ENCODE measurements at places on chromosomes 6 and 20.
A peak's percentile ranks its signal among the peaks of the same experiment; 100 is the strongest.

DNA sequence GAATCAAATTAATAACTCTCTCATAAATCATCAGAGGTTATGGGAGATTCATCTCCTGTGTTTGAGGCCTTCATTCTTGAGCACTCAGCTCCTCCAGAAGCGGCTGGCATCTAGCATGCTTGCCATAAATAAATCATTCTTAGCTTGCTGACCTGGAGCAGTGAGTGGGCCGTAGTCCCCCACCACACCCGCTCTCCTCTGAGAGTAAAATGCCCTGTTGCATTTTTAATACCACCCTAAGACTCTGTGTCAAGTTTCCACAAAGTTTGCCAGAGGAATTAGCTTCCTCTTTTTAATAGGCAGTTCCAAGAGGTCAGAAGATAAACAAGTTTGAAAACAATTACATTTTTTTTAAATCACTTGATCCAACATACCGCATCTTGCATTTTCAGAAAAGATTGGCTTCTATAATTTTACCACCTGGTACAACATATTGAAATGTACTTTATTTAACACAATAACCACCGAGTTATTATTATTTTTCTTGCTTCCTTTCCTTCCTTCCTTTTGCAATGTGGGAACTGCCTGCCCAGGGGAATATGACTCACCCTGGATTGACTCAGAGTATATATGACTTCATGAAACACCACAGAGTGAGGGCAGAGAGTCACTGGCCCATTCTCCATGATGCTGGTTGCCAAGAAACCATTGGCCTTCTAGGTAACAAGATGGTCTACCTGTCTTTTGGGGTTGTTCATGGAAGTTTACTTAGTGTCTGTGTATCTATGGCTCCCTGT lies 29.4 kb upstream of the CLIC5 start:
- DNase-seq = no peak

GRCh38 chr6:136253734-136254133 lies 3.6 kb upstream of the MTFR2 start:
- no peak for DNase-seq

DNA sequence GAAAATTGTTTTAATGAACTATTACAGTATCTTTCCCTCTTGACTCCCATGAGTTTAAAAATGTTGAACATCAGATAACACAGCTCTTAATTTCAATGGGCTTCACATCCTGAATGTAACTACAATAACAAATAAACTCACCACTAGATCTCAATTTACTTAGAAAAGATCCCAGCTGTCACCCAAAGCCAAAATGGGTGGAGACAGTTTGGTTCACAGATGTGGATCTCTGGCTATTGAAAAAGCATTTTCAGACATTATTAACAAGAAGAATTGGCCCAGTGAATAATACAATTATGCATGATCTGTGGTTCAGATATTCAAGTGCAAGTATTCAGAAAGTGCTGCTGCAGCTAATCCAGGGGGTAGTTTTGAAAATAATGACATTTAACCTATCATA lies 184.7 kb upstream of the RALGAPA2 start:
- no peak for DNase-seq

GRCh38 chr6:28586962-28587745 lies 61.5 kb downstream of the GPX5 start:
- peak; percentile 84 for DNase-seq

- no peak for DNase-seq
Observed at GRCh38 chr6:74071214-74071613, 375.2 kb downstream of the CD109 start.

DNA sequence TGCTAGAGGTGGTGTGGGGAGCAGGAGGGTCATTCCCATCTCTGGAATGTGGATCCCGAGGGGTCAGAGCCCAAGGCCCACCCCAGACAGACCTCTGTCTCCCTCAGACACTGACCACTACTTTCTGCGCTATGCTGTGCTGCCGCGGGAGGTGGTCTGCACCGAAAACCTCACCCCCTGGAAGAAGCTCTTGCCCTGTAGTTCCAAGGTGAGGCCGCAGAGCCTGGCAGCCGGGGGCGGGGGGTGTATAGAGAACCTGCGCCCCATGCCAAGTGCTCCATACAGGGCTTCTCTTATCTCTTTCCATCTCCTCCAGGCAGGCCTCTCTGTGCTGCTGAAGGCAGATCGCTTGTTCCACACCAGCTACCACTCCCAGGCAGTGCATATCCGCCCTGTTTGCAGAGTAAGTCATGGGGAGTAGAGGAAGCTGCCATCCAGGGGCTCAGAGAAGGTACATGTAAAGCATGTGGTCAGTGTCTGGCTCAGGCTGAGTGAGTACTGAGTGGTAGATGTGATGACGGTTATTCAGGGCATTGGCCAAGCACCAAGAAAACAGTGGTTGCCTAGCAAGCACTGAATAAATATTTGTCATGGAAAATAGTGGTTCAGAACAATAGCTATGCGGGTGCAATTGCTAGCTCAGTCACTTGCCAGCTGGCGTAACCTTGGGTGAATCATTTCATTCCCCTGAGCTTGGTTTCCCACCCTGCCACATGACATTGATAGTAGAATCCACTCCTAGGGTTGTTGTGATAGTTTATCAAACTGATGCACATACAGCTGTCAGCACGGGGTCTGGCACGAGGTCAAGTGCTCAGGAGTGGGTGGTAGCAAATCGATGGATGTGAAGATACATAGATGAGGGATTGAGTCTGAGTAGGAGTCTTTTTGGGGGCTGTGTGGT lies 3.5 kb downstream of the PIGT start:
- no peak for DNase-seq

DNA sequence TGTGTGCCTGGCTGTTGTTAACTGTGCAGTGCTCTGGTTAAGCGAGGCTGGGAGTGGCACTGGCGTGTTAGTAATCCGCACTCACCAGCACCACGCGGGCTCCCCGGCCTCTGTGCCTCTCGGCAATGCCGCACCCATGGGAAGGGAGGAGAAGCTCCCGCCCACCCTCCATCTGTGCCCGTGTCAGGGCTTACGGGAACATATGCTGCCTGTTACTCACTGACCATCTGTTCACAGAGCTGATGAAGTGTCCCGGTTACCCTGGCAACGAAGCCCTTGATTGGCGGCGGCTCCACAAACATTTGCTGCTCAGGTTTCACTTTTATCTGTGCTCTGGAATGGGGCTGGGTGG lies 114.7 kb downstream of the PSMB1 start:
- peak; percentile 87 for DNase-seq

GRCh38 chr6:52077180-52077884 lies 10.1 kb downstream of the PKHD1 start:
- peak; percentile 27 for DNase-seq

- no peak for DNase-seq
Observed at GRCh38 chr6:85569323-85569722, 24.3 kb downstream of the SNX14 start.

- no peak for DNase-seq
Observed at GRCh38 chr20:51064137-51064536, 41.2 kb upstream of the KCNG1 start.

DNA sequence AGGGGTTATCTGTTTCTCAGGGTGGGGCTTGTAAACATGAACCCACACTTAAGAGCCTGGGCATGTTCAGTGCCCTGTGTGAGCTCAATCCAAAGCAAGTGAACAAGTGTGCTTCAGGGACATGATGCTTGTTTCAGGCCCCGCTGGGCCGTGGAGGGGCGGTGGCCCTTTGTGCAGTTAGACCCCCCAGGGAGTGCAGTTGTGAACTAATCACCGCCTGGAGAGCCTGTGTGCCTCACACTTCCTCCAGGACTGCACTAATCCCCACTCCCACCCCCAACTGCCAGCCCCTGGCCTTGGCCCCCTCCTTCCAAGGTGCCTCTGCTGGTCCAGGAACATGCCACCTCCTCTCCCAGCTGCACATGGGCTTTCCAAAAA lies 58.1 kb downstream of the RREB1 start:
- DNase-seq = peak; percentile 57

DNA sequence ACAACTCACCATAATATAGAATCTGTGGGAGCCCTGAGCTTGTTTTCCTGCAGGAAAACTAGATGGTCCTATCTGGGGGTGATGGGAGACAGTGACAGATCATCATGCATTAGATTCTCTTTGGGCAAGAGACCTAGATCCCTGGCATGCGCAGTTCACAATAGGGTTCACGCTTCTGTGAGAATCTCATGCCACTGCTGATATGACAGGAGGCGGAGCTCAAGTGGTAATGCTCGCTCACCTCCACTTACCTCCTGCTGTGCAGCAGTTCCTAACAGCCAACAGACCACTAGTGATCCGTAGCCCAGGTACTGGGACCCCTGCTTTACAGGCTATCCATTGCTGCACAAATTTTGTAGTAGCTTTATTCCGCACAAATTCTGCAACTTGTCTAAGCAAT lies 84.5 kb downstream of the HIVEP2 start:
- DNase-seq = no peak

DNA sequence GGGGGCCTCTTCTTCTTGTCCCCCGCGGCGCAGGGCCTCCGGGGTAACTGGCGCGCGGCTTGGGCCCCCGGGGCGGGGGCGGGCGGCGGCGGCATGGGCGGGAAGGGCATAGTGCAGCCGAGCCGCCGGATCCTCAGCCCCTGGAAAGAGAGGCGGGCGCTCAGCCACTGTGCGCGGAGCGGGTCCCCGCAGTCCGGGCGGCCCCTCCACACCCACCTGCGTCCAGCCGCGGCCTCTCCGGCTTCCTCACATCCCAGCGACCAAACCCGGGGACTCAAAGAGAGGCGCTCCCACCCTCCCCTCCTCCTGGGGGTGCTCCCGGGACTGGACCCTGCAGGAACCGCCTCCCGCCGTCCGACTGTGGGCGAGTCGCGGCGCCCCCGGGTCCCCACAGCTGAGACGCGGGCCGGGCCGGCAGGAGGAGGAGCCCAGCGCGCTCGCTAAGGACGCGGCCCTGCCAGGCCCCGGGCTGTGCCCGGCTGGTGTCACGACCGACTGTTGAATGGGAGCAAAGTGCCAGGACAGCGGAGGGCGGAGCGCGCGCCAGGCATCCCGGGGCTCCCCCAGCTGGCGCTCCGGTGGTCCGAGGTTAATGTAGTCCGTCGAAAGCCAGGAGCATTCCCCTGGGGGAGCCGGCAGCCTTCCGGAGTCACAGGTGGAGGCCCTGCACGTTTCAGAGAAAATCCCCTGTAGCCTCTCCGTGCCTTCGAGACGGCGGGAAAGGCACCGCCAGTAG lies at the start of gene PRR18:
PRR18 (minus strand) TSS at position 360 of the 736 bp plus-strand sequence; CDS start at position 110, 250 bp downstream.
- DNase-seq = peak; percentile 53

- DNase-seq = no peak
Observed at GRCh38 chr20:50501972-50502745, 8.0 kb upstream of the PTPN1 start.
